ENCODE measurements at places on chromosomes 1 and 21. TPM values are rescaled to one million over a fixed set of nuclear protein-coding genes. Genes with fewer than 3 reads are reported as not detected.

Gene AMY1C
- not detected for total RNA-seq

Gene VASH2
- 4.1 TPM for total RNA-seq

Gene BARHL2
- total RNA-seq, result not detected

Gene GUCA2A
- not detected for total RNA-seq

Gene AJAP1
- 0.96 TPM for total RNA-seq

GRCh38 chr1:22341791-22342605, 109.7 kb upstream of the ZBTB40 start:
- DNase-seq, result peak; percentile 77

GRCh38 chr1:29581256-29581655, 344.9 kb downstream of the PTPRU start:
- no peak for DNase-seq

- DNase-seq, result no peak
Measured at GRCh38 chr1:227120826-227121225, 180.7 kb downstream of the COQ8A start.

- DNase-seq, result no peak
Measured at GRCh38 chr1:20507248-20507563, 745 bp downstream of the MUL1 start.

DNA sequence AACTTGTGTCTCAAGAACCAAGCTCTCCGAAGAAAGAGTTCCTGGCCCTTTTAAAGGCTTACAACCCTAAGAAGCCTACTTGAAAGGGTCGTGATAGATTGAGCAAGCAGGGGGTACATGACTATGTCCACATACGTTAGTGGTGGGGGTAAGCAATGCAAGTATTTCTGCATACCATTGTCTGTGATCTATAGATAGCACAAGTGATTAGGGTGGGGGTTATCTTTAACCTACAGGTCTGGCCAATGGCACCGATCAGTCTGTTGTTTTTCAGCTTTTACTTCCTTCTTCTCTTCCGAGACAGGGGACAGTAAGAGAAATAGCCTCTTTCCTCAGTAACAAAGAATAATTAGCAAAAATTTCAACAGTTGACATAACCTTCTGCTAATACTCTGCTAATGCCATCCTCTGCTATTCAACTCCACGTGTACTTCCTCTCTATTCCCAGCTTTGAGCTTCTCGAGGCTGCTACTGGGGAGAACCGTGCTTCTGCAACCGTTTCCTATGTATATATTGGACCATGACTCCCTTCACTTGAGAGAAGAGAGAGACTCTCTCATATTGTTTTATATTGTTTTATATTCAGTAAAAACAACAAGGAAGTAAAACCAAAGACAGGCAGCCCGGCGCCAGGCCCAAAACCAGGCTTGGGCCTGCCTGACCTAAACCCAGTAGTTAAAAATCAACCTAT, 727.7 kb upstream of the NCAM2 start:
- no peak for DNase-seq

GRCh38 chr1:237695878-237696277, 194.8 kb downstream of the ZP4 start:
- no peak for DNase-seq

DNA sequence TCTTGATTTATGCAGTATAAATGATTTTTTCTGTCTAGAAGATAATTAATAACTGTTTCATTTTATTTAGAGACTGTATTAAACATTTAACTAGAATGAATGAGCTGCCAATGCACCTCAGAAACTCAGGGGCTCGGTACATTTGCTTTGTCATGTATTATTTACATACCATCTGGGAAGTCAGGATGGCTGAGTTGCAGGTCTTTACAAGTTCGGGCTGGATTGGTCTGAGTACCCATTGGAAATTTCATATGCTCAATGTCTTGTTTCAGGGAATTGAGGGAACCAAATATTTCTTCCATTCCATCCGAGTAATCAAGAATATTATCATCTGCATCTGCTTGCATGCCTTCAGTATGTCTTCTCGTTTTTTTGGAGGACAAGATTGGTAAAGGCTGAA, 221.7 kb downstream of the COL11A1 start:
- DNase-seq, result no peak

DNA sequence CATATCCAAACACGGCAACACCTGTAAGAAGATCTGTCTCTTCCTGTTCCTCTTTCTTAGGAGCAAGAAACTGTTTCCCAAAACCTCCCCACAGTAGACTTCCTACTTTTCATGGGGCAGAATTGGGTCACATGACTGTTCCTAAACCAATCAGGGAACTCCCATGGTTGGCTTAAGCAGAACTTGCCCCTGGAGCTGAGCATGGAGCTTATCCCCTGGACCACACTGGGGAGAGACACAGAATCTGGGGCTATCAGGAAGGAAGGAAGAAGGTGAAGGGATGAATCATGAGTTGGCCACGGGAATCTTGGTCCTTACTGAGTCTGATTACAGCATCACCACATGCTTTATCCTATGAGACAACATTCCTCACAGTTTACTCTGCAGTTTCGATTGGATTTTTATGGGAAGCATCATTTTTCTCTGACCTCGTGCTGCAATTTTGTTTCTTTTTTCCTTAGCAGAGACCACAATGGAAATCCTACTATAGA, 81.8 kb downstream of the CDC7 start:
- peak; percentile 64 for DNase-seq

DNA sequence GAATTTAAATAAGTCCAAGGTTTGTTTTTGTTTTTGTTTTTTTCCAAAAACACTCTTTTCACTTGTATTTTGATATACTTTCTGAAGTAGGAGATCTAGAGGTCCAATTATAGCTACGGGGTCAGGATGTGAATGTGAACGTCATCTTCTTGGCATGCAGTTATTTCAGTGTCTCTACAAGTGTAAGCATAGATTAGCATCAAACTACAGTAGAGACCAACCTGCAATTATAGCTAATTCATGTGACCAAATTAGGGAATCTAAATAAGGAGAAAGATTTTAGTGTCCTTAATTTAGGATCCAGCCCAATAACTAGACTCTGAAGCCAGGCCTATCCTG, 107.3 kb upstream of the PALMD start:
- no peak for DNase-seq

DNA sequence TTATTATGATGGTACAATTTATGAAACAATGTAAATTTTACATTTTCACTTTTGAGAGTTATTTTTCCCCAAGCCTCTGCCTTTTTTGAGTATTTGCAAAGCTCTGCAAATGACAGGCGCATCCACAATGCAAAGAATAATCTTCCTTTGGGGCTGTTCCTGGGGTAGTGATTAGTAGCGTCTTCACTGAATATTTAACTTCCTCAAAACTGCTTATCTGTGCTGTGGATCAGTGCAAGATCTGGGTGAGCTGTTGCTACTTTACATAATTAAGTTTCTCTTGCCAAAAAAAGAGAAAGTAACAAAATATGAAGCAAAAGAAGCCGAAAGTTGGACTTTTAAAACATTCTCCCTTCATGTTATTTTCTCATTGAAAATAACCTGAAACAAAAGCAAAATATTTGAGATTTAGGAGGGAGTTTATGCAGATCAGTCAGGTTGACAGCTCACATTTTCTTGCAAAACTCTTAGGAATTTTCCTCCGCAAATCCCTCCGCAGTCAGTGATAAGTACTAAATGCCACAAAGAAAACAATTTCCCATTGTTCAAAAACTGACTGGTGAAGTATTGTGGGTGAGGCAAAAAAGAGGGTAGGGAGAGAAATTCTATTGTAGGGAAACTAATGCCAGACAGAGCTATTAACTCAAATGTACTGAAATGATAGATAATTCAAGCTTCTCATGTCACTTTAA, 276.4 kb upstream of the B3GALT2 start:
- DNase-seq, result peak; percentile 26

DNA sequence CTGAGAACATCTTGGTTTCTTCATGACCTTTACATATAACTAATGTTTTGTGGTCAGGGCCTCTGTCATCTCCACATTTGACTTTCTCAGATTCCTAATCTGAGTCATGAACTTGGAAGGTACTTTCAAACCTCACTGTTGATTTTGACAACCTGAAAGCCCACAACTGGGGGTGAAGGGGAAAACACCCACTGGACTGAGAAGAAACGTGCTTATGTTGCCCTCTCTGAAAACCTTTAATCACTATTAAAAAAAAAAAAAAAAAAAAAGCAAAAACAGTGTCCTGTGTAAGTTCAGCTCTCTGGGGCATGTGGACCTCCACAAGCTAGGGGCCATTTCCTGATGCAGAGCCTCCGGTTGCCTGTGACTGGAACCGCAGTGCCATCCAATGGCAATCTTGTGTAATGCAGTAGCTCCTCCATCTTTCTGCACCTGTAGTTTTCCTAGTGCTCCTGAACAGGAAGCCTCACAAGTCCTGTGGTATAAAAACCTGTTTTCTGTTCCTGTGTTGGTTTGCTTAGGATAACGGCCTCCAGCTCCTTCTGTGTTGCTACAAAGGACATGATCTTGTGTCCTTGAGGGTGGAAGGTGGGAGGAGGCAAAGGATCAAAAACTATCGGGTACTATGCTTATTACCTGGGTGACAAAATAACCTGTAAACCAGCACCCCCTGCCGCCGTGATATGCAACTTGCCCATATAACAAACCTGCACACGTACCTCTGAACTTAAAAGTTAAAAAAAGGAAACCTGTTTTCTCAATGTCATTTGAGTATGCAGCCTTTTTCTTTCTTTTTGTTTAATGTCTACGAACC, 124.5 kb downstream of the ZNF648 start:
- peak; percentile 10 for DNase-seq

DNA sequence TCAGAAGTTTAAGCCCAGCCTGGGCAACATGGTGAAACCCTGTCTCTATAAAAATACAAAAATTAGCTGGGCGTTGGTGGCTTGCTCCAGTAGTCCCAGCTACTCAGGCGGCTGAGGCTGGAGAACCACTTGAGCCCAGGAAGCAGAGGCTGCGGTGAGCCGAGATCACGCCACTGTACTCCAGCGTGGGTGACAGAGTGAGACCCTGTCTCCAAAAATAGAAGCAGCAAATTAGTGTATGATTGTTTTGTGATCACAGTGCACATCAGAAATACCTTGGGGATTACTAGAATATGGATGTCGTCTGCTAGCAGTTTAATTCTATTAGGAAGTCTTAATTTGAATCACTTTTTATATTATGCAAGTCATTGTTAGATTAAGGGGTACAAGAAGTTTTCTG, 59.0 kb downstream of the ZBTB17 start:
- no peak for DNase-seq

DNA sequence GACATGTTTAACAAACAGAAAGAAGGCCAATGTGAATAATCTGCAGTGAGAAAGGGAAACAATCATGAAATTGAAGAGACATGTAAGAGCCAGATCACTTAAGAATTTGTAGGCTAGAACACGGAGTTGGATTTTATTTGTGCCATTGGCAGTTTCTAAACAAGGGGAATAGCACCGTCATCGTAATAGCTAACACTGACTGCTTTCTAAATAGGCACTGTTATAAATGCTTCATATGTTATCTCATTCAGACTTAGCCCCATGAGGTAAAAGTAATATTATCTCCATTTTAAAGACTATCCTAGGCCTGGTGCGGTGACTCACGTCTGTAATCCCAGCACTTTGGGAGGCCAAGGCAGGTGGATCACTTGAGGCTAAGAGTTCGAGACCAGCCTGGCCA, 12.1 kb downstream of the C1orf185 start:
- no peak for DNase-seq

GRCh38 chr1:175873290-175873935, 130.0 kb upstream of the TNR start:
- peak; percentile 12 for DNase-seq

DNA sequence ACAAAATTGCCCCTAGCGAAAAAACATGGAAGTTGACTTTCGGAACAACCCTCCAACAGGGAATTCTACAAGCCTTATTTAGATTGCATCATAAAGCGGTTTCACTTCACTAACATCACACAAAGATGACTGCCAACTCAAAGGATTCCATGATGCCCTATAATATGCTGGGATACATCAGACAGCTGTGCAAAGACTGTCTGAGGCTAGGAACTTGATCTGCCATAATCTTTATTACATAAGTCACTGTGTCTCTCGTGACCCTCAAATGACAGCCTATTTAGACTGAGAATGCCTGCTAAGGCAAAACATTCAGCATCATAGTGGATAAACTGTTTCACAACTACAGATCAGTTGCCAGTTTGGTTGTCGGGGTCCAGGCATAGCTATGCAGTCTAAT, 23.8 kb downstream of the FH start:
- no peak for DNase-seq

All from umbilical cord (tissue), 2 donors.